Natural killer cell treated with Interleukin-12 subunit alpha and Interleukin-12 subunit beta and Interleukin-15 and Interleukin-18, amount 100 ng/mL, for 72 hours (primary cell): ENCODE measurements at places on chromosomes 6 and 20. TPM values are rescaled to one million over a fixed set of nuclear protein-coding genes. Genes with fewer than 3 reads are reported as not detected.

DNA sequence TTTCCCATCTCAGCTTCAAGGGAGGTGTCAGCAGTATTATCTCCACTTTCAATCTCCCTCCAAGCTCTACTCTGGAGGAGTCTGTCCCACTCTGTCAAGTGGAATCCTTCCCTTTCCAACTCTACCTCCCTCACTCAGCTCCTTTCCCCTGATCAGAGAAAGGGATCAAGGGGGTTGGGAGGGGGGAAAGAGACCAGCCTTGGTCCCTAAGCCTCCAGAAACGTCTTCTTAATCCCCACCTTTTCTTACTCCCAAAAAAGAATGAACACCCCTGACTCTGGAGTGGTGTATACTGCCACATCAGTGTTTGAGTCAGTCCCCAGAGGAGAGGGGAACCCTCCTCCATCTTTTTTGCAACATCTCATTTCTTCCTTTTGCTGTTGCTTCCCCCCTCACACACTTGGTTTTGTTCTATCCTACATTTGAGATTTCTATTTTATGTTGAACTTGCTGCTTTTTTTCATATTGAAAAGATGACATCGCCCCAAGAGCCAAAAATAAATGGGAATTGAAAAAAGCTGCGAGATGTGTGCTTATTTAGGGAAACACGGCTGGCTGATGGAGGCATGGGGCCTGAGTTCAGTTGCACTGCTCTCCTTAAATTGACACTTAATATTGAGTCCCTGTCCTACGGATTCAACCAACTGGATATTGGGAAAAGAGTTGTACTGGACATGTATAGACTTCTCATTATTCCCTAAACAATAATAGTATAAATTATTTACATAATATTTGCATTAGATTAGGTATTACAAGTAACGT lies 4.9 kb downstream of the TUBB start:
- DNase-seq, result no peak
- H3K27ac ChIP-seq, result peak overlapping the region; percentile 91
- peaks cover 34% of the 10 kb centered on the region for H3K4me1 ChIP-seq

DNA sequence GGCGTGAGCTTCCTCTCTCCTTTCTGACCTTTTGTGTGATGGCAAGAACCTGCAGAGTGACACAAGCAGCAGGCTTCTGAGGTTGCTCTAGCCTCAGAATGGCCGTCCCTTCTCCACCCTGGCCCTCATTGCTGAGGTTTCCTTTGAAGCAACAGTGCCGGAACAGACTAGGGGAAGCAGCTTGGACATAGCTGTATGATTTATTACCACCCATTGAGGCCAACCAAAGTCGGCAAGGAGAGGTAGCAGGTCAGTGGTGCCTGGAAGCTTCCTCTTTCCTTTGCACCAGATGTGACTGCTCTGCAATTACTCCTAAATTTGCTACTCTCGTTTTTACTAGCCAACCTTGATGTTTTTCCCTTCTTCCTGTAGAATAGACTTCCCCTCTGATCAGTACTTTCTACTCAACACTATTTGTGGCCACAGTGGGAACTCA lies 31.4 kb downstream of the PTPN1 start:
- no peak for DNase-seq
- H3K4me3 ChIP-seq, result peak overlapping the region; percentile 63
- H3K27me3 ChIP-seq, result no peaks in the 10 kb centered on the region
- peak overlapping the region; percentile 72 for H3K27ac ChIP-seq
- H3K36me3 ChIP-seq, result peaks cover 5% of the 10 kb centered on the region

- no peak overlapping the region for H3K27ac ChIP-seq
- H3K36me3 ChIP-seq, result no peaks in the 10 kb centered on the region
- DNase-seq, result no peak
- H3K4me1 ChIP-seq, result peaks cover 26% of the 10 kb centered on the region
- no peaks in the 10 kb centered on the region for H3K27me3 ChIP-seq
Measured at GRCh38 chr6:144319211-144319610, 34.1 kb downstream of the UTRN start.

The CYB5R4 gene
- total RNA-seq, result 29.0 TPM

The MTFR2 gene
- total RNA-seq, result 26.1 TPM

The CST2 gene
- not detected for total RNA-seq

GRCh38 chr6:3128356-3129108 lies 10.0 kb downstream of the BPHL start:
- H3K27ac ChIP-seq, result no peak overlapping the region
- no peaks in the 10 kb centered on the region for H3K27me3 ChIP-seq
- no peak for DNase-seq
- no peaks in the 10 kb centered on the region for H3K4me1 ChIP-seq

The BTN1A1 gene
- total RNA-seq, result not detected

DNA sequence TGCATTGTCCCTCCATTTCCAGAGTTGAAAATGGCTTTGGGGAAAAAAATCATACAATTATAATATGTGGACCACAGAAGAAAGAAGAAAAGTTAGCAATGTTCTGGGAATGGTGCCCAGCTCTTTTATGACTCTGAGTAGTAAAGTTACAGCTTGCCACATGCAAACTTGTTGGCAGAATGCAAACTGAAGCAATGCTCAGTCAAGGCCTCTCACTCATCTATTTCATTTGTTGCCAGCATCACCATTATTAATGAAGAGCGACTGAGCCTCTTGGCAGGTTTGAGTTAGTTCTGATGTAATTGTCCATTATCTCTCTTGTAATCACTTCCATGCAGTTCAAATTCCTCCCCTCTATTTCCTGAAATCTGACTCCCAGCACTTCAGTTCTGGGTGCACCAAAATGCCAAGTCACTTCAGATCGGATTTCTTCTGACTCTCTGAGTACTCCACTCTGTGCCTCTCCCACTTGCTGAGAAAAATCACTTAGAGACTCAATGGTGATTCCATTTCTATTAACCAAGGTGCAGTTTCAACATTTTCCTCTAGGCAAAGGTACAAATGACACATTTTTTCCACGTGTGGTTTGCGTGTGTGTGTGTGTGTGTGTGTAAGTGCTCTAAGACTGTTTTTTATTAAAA lies 154.4 kb upstream of the STMND1 start:
- no peak overlapping the region for H3K4me3 ChIP-seq
- H3K27me3 ChIP-seq, result peaks cover 19% of the 10 kb centered on the region
- H3K36me3 ChIP-seq, result no peaks in the 10 kb centered on the region
- no peak for DNase-seq

GRCh38 chr6:121853686-121854085 lies 418.2 kb downstream of the GJA1 start:
- H3K36me3 ChIP-seq, result no peaks in the 10 kb centered on the region
- no peak overlapping the region for H3K27ac ChIP-seq
- no peaks in the 10 kb centered on the region for H3K27me3 ChIP-seq
- DNase-seq, result no peak
